ENCODE measurements at places on chromosomes 12 and 14.

DNA sequence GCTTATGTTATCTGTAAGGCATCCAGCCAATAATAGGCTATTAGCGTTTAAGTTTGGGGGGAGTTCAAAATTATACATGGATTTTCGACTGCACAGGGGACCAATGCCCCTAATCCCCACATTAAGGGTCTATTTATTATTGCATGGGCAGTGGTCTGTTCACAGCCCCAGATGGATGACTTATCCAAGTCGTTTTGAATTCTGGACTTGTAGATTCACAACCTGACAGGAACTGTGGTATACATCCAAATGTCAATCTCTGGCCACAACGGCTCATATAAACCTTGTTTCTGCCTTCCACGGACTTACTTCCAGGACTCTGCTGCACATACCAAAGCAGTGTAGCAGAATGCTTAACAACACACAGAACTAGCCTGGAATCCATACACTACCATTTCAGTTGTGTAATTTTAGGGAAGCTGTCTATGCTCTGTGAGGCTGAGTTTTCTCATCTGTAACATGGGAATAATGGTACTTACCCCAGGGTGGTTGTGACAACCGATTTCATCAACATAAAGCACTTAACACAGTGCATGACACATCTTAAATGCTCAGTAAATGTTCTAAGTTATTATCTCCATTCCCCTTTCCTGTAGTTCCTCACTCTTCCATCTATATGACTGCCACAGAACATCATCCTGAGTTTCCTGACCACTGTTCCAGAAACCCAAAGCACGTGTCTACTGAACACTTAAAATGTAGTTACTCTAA, 3.7 kb downstream of the DDX24 start:
- no peak for DNase-seq

DNA sequence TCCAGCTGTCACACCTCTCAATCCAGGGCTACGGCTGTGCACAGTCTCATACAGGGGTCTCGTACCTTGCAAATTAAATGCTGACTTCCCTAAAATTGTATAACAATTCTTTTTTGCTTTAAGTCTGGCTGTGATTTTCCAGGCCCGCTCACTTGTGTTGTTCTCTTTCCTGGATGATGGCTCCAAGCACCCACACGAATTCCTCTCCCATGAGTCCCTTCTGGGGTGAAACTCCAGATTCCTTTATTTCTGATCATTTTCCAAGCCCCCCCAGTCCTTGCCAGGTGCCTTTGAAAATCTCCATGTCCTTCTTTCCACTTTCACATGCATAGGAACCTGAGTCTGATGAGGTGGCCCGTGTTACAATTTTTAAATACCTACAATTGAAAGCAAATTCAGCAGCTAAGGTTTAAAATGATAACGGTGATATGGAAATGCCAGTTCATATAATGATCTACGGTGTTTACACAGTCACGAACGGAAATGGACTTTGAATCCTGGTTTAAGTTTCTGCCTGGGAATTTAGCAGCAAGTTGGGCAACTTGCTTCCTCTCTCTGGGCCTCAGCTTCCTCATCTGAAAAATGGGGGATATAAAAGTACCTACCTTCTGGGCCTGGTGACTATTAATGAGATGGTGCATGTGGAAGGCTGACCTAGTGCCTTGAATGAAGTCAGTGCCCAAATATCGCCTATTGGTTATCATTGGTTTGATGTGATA, 85.5 kb downstream of the STAB2 start:
- DNase-seq, result no peak

GRCh38 chr14:77228056-77228455, 43.0 kb downstream of the NGB start:
- DNase-seq, result no peak

DNA sequence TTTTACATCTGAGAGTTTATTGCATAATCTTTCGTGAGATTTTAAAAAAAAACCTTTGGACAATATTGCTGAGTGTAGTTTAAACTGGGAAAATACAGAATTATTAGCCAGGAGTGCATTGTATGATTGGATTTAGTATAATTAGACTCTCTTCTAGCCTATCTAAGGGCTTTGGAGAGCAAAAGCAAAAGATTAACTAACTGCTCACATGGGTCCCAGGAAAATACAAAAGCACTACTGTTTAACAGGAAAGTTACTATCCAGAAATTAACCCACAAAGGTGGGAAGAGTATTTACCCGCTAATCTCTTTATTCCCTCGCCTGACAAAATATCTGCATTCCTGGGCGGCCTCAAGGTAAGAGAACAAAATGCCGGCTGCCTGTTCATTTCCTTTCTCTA, 309.5 kb downstream of the ATXN7L3B start:
- no peak for DNase-seq

DNA sequence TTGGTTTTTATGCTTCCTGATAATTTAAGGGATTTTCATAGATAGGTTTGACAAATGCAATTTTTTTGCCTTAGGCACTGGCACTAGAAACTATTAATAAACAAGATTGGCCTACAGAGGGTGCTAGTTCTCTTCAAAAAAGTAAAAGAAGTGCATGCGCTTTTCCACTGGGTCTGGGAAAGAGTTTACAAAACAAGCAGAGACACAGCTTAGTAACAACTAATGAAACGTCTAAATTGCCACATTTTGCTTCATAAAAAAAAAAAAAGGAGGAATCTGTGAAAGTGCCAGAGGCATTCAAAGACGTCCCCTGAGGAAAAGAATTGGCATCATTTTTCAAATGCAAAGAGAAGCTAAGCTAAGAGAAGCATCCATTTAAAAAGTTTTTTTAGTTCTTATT, 58.3 kb upstream of the EEA1 start:
- DNase-seq, result no peak

Data from activated T-helper 1 cell treated with Interleukin-2 at 50 U/mL for 16 hours (primary cell).